Activated CD4-positive, alpha-beta T cell treated with anti-CD3 and anti-CD28 coated beads, Interleukin-2, amount 50 U/mL, for 24 hours (primary cell): ENCODE measurements at places on chromosomes 11 and 22.

- no peak for DNase-seq
These were observed 2.6 kb downstream of the NELL1 start for GRCh38 chr11:20671856-20672546.

DNA sequence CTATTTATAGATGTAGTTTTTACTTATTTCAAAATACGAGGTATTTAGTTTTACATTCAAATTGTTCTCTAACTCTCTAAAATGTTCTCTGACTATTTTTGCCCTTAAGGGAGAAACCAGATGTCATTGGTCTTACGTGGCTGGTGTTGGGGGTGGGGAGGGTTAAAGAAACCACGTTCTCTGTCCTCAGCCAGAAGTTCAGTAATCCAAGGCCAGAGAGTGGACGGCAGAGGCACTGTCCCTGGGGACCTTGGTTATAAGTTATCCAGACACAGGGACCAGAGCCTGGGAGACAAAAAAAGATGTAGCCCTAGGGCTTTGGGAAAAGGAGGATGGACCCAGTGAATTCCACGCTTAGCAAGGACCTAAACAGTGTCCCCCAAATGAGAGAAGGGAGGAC is 706 bp upstream of the OR51E1 start:
- DNase-seq, result no peak

- no peak for DNase-seq
These were observed 65.2 kb downstream of the DSCAML1 start for GRCh38 chr11:117731722-117732290.

DNA sequence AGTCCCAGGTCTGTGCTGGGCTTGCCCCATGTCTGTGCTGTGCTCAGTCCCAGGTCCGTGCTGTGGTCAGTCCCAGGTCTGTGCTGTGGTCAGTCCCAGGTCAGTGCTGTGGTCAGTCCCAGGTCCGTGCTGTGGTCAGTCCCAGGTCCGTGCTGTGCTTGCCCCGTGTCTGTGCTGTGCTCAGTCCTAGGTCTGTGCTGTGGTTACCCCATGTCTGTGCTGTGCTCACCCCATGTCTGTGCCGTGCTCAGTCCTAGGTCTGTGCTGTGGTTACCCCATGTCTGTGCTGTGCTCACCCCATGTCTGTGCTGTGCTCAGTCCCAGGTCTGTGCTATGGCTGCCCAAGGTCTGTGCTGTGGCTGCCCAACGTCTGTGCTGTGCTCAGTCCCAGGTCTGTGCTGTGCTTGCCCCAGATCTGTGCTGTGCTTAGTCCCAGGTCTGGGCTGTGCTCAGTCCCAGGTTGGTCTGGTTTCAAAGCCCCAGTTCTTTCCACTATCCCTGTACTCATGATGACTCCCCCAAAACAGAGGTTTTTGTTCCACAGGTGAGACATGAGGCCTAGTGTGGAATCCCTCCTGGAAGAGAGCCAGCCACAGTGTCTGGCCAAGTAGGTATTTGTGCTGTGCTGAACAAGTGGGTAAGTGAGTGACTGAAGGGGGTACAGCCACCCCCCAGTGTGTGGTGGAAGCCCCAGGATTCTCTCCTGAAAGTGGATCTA is 34.8 kb downstream of the IRAG1 start:
- no peak for DNase-seq

DNA sequence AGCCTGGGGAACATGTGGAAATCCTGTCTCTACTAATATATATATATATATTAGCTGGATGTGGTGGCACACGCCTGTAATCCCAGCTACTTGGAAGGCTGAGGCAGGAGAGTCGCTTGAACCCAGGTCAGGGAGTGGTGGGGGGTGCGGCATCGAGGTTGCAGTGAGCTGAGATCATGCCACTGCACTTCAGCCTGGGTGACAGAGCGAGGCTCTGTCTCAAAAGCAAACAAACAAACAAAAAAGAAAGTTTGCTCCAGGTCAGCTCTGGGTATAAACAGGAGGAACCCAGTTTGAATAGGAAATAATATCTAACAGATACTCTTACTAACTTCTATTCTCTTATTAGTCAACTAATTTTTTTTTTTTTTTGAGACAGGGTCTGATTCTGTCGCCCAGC is 34.3 kb upstream of the CECR2 start:
- DNase-seq, result no peak

DNA sequence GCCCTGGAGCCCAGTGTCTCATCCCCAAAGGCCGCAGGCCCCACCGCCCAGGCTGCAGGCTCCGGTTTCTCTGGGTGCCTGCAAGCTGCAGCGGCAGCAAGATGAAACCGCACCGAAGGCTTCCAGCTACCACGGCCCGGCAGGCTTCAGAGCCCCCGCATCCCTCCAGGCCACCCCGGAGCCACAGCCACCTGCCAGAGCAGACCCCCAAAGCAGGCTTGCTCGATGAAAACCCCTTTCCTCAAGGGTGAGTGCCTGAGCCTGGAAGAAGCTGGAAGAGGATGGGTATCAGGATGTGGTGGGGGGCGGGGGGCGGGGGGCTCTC is 24.5 kb upstream of the GNB1L start:
- DNase-seq, result no peak

DNA sequence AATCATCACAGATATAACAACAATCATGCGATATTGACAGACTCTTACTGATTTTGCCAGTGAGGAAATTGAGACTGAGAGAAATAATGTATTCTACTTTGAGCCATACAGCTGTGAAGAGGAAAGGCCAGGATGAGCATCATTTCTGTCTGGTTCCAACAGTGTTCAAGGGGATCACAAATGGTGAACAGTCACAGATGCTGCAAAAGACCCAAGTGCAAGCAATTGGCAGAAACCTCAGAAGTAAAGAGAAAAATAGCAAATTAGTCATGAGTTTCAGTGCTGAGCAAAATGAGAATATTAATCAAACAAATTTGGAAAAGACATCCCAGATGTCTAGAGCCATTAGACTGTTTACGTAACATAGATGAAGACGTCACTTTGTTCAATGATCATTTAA is 114.1 kb downstream of the RAB38 start:
- no peak for DNase-seq

DNA sequence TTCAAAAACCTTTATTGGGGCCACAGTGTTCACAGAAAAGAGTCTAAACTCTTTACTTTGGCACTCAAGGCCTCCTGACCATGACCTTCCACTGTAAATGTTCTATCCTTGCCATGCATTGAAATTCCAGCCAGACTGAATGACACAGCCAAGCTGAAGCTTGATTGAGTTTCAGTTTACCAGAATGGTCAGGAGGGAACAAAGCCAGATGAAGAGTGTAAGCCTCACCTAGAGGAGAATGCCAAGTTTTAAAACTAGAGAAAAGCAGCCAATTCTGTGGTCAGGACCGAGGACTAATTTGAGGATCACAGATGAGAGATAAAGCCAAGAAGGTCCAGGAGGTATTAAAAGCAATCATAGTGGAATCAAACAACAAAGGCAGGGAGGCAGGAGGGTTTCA is 215.3 kb downstream of the KCNA4 start:
- no peak for DNase-seq

GRCh38 chr22:24119476-24119875 is 61.8 kb upstream of the SUSD2 start:
- DNase-seq, result no peak

DNA sequence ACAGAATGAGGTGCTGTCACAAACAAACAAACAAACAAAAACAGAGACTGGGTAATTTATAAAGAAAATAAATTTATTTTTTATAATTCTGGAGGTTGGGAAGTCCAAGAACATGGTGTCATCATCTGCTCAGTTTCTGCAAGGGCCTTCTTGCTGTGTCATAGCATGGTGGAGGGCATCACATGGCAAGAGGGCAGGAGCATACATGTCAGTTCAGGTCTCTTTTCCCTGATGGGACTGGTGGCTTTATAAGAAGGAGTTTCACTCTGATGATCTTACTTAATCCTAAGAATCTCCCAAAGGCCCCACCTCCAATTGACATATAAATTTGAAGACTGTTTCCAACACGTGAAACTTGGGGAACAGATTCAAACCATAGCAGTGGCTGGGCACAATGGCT is 135.7 kb downstream of the NECTIN1 start:
- no peak for DNase-seq

DNA sequence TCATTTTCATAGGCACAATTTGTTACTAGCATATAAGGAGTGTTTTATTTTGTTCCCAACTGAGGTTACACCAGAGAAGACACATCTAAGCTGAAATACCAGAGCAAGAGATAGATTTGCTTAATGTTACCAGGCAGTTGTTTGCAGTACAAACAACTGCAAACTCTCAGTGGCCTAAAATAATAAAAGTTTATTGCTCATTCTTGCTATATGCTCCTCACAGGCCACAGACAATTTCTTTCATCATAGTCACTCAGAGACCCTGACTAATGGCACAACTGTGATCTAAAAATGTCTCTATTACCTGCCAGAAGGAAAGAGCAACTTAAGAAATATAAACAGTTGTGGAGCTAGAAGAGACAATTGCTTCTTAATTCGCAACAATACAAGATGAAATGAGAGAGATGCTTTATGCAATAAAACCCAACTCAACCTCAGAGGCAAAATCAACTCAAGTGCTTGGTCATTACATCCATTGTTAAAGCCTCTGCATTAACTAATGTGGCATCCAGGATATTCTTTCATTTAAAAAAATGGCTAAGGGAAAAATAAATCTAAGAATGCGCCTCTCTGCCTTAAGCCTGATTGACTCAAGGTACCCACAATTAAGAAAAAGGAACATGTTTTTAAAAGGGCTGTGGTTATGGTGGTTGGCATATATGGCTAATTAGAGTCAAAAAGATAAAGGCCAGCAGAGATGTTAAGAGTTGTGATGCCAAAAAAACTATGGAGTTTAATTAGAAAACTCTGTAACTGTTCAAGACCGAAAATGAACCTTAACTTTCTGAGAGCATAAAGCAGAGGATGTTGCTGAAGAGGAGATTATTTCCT is 103.7 kb downstream of the CD44 start:
- DNase-seq, result no peak

DNA sequence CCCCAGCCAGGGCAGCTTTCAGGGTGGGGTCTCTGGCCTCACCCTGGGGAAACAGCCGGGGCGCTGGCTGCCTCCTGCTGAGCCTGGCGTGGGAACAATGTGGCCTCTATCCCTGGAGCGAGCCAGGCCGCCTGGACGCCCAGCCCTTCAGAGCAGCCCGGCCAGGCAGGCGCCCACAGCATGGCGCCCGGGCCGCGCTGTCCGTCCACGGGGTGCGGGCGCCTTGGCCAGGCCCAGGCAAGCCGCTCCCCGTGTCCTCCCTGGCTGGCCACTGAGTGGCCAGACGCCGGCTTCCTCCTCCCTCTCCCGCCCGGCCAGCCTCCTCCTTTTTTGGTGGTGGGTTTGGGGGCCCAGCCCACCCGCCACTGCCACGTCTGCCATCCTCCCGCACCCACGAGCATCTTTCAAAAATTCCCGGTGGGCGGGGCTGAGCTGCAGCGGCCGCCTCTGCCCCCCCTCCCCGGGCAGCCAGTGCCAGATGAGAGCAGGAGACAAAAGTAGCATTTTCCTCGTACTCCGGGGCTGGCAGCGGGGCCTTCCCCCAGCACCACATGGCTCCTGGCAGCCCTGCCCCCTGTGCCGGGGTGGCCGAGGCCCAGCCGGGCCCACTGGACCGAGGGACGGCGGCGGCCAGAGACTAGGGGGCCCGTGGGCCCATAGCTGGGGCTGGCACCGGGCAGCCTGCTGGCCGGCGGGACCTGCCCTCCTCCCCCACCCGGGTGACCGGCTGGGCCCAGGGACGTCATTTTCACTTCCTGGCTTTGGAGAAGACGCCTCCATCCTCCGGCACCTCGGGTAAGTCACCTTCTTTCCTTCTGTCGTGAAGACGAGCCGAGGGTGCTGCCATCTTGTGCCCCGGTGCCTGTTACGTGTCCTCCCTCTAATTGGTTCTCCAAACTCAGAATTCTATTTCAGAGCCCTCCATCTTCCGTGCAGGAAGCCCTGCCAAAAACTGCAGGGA is 70.2 kb upstream of the PPARA start:
- DNase-seq, result no peak

GRCh38 chr11:122100037-122100755 is 15.8 kb downstream of the BLID start:
- no peak for DNase-seq

- no peak for DNase-seq
These were observed 791.2 kb downstream of the BRD1 start for GRCh38 chr22:49036513-49036912.

DNA sequence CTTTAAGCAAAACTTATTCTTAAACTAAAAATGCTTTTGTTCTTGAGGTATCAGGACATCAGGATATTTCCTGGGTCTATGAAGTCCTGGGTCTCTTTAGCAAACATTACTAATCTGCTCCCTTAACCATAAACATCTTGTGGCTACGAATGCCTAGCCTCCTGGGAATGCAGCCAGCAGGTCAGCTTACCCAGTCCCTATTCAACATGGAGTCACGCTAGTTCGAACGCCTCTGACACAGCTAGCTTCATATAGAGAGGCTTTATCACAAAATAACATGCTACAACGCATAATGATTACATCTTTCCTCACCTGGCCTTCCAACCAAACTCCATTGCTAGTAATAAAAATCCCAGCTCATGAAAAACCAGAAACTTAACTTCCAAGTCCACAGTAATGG is 17.5 kb upstream of the FIBIN start:
- no peak for DNase-seq

GRCh38 chr11:13126430-13126829 is 117.3 kb downstream of the RASSF10 start:
- DNase-seq, result no peak

DNA sequence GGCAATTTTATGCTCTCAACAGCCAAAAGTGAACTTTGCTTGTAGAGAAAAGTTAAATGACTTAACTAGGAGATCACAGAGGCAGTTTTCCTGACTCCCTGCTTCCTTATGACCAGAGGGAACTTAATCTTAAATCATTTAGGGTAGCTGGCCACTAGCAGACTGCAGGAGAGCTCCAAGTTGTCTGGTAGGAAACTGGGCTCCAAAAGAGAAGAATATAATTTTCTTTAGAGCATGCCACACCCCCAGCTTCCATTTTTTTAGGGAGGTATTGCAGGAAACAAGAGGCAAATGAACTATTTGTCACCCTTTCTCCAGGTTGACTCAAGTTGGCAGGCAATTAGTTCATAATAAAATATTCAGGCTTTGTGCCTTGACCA is 2.6 kb downstream of the METTL15 start:
- DNase-seq, result no peak

- no peak for DNase-seq
These were observed 30.0 kb downstream of the MAPK1 start for GRCh38 chr22:21837248-21837979.
